Muscle of arm (tissue), 14 donors: ENCODE measurements at places on chromosomes 6 and 20. TPM values are rescaled to one million over a fixed set of nuclear protein-coding genes. Genes with fewer than 3 reads are reported as not detected.

DNA sequence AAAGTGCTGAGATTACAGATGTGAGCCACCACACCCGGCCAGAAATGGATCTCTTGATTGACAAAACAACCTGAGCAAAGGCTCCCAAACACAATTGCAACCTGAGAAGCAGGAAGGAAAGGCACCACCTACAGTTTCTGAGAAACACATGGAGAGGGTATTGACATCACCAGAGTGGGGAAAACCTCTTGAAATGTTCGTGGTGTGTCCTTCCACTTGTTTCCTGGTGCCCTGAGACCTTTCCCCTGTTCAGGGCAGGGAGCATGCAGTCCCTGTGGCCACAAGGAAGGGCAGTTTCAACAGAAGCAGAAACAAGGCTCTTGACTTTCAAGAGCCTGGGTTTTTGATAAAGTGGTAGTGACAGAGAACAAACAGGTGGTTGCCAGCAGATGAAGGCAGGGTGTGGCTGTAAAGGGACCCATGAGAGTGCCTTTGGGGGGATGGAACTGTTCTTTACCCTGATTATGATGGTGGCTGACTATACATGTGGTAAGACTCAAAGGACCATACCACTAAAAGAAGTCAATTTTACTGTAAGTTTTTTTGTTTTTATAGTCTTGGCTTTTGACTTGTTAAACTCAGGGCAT is 3.2 kb upstream of the BPIFA1 start:
- no peak for DNase-seq

DNA sequence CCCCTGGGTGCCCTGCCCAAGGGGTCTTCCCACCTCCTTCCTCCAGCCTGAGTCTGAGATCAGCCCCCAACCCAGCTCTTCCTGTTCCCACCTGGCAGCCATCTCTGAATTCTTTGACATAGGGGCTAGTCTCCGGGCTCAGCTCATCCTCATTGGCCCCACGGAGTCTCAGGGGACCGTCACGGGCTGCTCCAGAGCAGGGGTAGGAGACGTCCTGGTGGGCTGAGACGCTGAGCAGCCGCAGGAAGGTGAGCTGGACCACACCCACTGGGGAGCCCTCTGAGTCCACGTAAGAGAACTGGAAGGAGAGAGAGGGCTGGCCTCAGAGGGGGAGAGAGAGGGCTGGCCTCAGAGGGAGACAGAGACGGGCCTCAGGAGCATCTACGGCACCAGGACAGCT is 28.1 kb downstream of the COL11A2 start:
- DNase-seq = no peak

DNA sequence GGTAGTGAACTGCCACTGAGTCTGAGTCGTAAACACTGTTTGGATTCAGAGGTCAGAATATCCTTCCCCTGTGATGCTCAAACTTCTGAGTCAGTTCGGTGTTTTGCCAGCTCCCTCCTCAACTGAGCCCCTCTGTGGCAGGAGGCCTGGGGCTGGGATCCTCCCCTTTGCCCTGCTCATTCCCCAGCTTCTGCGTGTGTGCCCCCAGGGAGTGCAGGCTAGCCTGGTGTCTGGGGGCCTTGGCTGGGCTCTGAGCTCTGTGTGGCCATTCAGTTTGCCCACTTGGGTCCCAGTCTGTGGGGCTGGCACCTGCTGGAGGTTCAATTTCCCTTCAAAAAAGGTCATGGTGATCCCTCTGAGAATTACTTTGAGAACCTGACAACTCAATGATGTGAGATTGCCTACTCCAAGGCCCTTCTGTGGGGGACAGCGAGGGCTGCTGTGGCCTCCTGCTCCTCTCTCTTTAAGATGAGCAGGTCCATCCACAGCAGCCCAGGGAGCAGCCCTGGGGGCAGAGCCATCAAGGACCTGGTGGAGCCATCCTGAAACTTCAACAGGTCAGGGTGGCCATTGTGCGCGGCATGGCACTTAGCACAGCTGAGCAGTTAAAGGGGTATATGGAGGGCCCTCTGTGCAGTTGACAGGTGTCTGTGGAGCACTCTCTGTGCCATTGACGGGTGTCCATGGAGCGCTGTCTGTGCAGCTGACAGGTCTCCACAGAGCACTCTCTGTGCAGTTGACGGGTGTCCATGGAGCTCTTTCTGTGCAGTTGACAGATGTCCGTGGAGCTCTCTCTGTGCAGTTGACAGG is 147.2 kb downstream of the SYCP2 start:
- no peak for DNase-seq

- DNase-seq = no peak
Observed at GRCh38 chr20:17227669-17228623, 1.1 kb downstream of the PCSK2 start.

Gene TMEM74B
- polyA plus RNA-seq = 2.9 TPM

Gene HEBP2
- 47.3 TPM for polyA plus RNA-seq

DNA sequence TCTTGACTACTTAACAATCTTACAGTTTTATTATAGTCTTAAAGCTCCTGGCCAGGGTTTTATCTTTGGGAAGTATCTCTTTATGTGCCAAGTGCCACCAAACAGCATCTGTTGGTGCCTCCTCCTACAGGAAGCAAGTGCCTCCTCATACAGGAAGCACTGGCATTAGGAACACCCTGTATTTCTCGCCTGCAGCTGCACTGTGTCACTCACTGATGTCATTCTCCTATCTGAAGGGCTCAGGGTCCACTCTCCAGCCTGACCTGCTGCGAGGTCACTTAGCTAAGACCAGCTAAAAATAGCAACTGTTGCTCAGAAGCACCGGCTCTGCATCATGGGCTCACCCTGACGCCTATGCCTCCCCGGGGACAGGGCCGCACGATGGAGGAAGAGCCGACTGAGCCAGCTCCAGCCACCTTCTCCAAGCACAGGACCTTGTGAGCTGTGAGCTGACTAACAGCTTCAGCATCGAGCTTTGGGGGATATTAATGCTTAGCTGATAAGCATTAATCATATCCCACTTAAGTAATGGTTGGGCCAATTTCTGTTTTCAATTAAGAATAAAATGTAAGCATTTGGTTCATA is 66.3 kb upstream of the CD93 start:
- DNase-seq = no peak

DNA sequence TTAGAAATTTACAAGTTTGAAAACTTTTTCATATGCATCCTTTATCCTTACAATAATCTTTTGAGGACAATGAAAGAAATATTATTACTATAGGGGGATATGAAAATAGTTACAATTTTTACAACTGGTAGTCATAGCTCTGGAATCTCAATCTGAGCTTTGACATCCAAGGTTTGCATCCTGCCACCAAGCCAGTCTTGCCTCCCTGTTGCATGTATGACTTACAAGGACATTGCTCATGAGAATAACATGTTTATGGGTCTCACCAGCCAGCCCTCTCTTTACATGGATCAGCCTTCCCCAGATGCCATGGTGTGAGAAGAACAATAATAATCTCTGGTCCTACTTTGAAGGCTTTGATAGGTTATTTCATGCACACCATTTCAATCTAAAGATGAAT is 67.5 kb downstream of the THEMIS start:
- no peak for DNase-seq

DNA sequence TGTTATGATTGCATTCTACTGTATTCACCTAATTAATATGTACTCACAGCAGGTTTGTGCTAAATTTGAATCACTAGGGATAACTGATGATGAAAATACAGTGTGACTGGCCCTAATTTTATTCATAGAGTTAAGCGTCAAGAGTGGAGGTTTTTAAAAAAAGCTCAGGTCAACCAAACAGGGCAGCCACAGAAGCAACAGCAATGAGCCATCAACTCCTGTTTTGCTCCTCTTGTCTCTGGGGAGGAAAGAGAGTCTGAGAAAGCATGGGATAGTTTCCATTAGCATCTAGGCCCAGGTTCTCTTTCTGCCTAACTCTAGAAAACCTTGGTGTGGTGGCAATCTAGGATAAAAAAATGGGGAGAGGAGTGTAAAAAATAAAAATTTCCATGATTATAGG is 122.1 kb downstream of the OGFRL1 start:
- DNase-seq = no peak

Gene CD40
- 8.8 TPM for polyA plus RNA-seq

- DNase-seq = no peak
Observed at GRCh38 chr6:151629791-151630190, 136.0 kb downstream of the CCDC170 start.

GRCh38 chr20:59443550-59443949 is 143.1 kb downstream of the EDN3 start:
- DNase-seq = no peak

Gene SLC17A2
- polyA plus RNA-seq = not detected

GRCh38 chr20:34493646-34494045 is 22.6 kb upstream of the DYNLRB1 start:
- DNase-seq = no peak

- no peak for DNase-seq
Observed at GRCh38 chr20:50921803-50922501, 9.3 kb downstream of the ADNP start.

Gene MAS1
- polyA plus RNA-seq = not detected

- DNase-seq = no peak
Observed at GRCh38 chr6:33053230-33053629, 20.2 kb downstream of the HLA-DPA1 start.

DNA sequence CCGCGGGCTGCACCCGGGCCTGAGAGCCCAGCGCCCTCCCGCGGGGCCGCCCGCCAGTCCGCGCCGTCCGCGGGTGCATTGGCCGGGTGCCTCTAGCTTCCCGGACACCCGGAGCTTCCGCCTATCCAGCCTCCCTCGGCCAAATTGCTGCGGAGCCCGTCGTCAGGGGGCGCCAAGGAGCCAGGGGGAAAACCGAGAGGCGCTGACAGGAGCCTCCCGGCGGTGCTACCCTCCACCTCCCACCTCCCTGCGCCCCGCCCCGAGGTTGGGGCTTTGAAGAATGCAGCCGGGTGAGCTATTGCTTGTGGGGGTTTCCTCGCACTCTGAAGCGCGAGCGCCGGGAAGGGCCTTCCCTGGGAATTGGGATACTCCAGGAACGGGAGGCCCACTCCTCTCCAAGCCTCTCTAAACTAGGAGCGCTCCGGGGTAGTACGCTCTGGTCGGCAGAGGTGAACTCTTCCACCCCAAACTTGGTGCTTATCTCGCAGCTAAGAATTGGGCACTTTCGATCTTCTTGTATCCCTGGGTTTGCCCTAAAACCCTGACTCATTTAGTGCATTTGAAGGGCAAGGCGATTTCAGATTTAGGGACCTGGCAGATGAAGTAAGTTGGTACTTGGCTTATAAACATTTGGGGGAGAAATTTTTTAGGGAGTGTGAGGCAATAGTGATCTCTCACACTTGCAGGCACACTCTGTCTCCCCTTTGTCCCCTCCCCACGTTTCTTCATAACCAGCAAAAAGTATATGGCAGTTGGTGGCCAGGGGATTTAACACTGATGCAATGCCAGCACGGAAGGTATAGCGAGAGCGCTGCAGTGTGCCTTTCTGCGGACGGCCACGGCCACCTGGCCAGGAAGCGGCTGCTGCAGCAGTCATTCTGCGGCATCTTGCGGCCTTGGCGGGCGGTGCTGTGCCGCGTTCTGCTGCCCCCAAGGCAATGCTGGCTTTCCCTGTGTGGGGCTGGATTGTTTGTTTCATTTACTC is 556 bp downstream of the BEND6 start:
- peak; percentile 43 for DNase-seq

GRCh38 chr6:138005846-138006245 is 101.4 kb downstream of the PERP start:
- no peak for DNase-seq

DNA sequence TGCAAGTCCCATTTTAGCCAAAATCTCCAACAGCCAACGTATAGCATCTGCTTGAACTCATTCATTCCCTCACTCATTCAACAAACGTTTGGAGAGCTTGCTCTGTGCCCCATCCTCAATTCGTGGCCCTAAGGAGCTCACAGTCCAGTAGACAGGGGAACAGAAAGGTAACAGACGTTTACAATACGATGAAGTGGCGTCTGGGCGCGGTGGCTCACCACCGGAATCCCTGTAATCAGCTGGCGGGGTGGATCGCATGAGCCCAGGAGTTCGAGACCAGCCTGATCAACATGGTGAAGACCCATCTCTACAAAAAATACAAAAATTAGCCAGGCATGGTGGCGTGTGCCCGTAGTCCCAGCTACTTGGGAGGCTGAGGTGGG is 790 bp upstream of the E2F1 start:
- DNase-seq = no peak

DNA sequence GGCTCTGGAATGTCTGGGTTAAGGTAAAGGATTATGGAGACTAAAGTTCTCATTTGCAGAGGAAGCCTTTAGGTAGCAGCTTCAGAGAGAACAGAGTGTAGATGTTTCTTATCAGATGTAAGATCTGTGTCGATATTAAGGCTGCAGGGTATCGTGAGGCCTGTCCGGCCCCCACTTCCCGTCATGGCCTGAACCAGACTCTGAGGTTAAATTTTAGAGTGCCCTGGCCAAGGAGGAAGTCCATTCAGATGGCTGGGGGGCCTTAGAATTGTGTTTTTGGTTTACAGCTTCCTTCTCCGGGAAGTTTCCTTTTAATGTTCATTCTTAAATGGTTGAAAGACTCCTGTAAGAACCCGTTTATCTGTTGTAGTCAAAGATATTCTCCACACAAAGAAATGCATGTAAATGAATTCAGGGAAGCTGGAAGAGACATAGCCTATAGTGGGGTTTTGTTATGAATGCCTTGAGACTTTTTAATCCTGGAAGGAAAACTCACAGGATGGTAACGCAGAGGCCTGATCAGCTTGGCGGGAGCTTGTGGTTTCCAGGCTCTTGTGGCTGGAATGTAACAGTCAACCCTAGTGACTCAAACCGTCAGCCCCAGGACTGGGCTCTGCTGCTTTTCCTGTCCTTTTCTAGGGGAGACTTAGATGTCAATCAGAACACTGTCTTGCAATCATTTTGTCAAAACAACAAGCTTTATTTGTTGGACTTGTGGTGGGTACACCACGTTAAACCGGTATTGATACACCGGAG is 34.7 kb downstream of the KIF25 start:
- DNase-seq = no peak

Gene SLC2A10
- 15.1 TPM for polyA plus RNA-seq

- DNase-seq = no peak
Observed at GRCh38 chr6:29521006-29521680, 33.4 kb upstream of the MAS1L start.

GRCh38 chr20:1801225-1801928 is 93.8 kb upstream of the SIRPA start:
- no peak for DNase-seq

- no peak for DNase-seq
Observed at GRCh38 chr6:16473908-16474771, 235.8 kb downstream of the GMPR start.

DNA sequence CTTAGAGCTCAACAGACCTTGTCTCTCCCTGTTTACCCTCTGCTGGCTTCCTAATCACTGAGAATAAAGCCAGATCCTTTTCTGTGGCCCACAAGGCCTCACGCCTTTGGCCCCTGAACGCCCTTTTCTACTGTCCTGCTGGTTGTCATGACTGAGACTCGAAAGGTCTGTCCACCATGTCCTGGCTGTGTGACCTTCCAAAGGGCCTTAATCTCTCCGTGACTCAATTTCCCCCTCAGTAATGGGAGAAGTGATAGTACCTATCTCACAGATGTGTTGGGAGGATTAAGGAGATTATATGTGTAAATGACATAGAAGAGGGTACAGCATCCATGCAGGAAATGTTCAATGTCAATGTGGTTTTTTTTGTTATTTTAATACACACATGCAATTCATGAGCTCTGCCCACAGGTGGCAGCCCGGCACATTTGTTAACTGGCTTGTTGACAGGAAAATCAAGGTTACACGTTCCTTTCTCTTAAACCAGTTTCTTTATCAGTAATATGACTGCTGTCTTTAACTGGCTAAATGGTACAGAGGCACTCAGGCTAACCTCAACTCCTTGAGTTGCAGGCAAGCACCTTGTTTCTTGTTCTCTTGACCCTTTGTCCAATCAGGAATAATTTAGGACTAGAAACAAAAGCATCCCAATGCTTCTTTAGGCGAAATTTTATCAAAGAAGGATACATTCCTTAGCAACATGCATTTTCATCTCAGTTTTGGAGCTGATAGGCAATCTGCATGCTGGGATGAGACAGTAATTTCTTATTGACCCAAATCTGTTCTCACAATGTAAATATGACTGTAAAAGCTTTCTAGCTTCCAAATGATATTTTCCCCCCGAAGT is 16.6 kb downstream of the SLC22A1 start:
- peak; percentile 63 for DNase-seq
